H9 (cell line): ENCODE measurements at places on chromosomes 4 and X.
A peak's percentile ranks its signal among the peaks of the same experiment; 100 is the strongest.

DNA sequence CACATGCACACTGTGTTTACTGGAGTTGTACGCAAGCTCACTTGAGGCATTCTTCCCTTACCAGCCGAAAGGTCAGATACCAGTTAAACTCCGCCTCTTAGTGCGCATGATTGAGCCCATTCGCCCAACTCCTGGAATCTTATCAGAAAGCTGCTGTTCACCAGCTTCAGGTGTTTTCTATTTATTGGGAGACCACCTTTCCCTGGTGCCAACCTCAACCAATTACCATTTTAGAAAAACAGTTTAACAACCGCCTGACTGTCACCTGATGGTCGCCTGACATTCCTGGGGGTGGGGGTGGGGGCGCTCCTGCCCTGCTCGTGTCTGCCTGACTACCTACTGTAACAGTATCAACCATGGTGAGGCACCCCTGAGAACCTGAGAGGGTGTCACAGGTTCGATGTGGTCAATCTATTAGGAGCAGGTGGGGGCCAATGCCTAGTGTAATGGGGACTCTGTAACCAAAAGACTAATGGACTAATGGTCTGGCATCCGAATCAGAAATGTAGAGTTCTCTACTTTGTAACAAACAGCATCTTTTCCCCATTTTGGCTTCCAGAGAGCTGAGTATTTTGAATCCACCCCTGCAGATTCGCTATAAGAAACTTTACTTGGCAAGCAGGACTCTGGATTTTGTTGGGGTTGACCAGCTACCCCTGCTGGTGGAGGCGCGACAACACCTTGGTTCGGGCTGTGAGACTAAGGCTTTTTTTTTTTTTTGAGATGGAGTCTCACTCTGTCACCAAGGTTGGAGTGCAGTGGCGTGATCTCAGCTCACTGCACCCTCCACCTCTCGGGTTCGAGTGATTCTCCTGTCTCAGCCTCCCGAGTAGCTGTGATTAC is 58.2 kb upstream of the ZNF157 start:
- peak; percentile 71 for DNase-seq

- DNase-seq: peak; percentile 66
These were observed at the start of gene POU4F2 for GRCh38 chr4:146638786-146639505. TSS of gene POU4F2 (plus strand) at chr4:146638893. CDS start at chr4:146639141, 248 bp downstream.

DNA sequence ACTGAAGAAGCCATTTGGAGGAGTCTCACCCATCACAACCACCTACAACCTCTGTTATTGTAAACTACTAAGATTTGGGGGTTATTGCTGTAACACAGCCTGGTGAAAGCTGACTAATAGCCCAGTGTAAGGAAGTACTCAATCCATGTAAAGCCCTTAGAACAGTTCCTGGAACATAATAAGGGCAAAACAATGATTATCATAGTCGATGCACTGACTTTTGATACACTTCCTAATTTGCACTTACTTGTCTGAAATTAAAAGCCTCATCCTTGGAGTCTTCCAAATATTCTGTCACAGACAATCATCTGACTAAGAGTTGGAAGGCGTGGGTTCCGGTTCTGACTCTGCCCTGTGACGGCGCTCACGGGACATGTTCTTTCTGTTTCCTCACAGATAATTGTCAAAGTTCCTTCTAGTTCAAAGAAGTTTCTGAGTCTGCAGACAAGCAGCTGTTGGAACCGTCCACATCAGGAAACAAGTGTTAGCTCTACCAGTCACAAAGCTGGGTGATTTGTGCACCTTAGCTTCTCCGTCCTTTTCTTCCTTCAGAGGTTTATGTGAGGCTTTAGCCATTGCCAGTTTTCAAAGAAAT is 33.4 kb upstream of the RASGEF1B start:
- no peak for DNase-seq

DNA sequence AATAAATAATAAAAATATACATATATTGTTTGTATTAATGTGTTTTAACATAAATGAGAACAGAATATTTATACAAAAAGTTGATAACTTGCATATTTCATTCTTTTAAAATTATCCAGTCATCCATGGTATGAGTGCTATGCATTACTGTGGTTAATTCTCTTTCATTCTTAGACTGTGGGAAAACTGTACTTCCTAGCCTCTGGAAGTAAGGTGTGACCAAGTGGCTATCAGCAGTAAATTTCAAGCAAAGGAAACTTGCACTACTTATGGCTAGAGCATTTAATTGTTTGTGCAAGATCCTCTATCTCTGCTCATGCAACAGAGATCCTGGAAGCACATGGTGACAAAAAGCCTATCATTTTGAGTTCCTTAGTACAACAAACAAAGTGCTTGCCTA is 1054.5 kb upstream of the PABPC4L start:
- no peak for DNase-seq
